ENCODE measurements at places on chromosomes 3 and 15.

DNA sequence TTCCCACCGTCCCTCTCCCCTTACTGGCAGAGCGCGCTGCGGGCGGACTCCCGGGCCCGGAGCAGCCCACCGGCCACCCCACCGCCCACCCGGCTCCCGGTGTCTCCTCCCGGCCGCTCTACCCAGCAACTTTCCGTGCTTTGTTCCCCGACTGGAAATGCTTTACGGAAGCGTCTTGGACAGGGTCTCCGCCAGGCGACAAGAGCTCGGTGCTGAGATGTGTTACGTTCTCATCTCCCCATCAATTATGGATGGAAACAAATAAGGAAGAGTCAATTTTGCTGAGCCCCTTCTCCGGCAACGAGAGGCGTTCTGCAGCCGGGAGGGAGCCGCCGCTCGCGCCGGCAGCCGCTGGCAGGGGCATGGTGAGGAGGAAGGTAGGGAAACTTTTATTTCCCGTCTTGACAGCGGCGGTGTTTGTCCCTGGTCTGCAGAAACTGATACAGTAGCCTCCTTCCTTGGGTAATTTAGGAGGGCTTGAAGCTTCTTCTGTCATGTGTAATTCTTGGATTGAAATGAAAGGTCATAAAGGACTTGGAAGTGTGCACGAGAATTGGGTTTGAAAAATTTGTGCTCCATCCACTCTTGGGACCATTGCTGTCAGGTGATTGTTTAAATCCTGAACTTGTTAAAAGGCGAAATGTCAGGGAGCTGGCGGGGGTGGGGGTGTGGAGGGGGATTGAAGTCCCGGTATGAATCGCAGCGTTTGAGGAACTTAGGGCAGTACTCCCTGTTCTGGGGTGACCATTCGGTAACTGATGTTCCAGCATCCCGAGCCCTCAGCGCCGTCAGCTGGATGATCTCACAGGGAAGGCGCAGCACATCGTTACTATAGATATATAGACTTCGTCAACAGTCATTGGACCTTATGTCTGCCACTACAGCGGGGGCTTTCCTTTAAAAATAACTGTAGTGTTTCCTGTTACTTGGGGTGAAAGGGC is 1.5 kb downstream of the SEMA6D start:
- DNase-seq, result no peak

GRCh38 chr3:102530415-102531181 is 95.8 kb downstream of the ZPLD1 start:
- no peak for DNase-seq

- DNase-seq, result peak; percentile 11
Observed at GRCh38 chr3:179037351-179037750, 34.3 kb downstream of the ZMAT3 start.

DNA sequence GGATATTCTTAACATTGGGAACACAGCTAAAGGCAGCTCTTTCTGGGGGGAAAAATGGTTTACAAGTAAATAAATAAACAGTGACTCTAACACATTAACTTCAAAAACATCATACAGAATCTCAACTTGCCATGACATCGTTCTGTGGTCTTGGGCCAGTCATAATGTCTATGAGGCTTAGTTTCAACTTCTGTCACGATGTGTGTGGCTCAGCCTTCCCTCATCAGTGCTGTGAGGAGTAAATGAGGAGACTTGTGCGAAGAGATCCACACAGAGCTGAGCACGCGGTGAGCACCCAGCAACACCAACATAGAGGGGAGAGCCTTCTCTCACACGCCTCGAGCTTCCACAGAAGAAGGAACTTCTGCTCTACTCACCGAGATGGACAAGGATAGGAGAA is 49.0 kb downstream of the DZIP1L start:
- no peak for DNase-seq

- no peak for DNase-seq
Observed at GRCh38 chr3:189076449-189076848, 95.3 kb upstream of the TPRG1 start.

GRCh38 chr3:178367817-178368617 is 168.2 kb upstream of the KCNMB2 start:
- no peak for DNase-seq

DNA sequence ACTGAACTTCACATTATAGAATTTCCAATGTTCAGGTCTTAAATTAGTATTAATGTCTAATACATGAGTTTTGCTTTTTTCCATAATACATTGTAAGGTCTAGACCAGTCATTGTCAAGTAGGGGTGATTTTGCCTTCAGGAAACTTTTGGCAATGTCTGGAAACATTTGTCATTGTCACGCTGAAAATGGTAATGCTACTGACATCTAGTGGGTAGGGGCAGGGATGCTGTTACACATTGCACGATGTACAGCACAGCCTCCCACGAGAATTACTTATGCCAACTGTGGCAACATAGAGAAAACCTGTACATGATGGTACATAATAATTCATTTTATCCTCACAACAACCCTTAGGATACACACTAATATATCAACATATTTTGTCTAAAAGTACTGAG is 384.1 kb downstream of the CADM2 start:
- no peak for DNase-seq

DNA sequence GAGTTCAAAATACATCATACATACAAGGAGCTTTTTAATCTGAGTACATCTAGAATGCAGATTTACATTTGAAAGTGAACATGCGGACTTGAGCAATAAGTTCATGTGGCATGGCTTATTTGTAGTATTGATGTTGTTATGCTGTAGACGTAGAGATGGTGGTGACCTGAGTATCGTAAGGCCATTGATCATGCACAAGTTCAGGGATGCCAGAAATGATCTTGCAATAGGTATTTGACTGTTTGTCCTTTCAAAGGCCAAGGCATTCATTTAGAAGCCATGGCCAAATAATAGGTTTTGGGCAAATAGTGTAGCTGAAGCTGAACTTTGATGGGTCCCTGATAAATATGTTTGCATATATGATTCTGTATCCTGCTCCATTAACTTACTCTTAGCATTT is 35.0 kb downstream of the ARNT2 start:
- DNase-seq, result no peak

Measured in activated CD8-positive, alpha-beta memory T cell treated with anti-CD3 and anti-CD28 coated beads for 1 hour (primary cell).